ENCODE measurements at places on chromosomes 5 and 9. TPM values are rescaled to one million over a fixed set of nuclear protein-coding genes. Genes with fewer than 3 reads are reported as not detected.

Gene FSTL4
- total RNA-seq: 0.18 TPM

Gene CERCAM
- 15.1 TPM for total RNA-seq

Gene WDR31
- total RNA-seq: 0.28 TPM

Gene TNFSF15
- total RNA-seq: under 0.01 TPM

Gene PCAT7
- not detected for total RNA-seq

Gene TRIP13
- 27.2 TPM for total RNA-seq

Gene TAS2R1
- total RNA-seq: not detected

Gene SARDH
- 5.0 TPM for total RNA-seq
